ENCODE measurements at places on chromosomes 16 and 17.

DNA sequence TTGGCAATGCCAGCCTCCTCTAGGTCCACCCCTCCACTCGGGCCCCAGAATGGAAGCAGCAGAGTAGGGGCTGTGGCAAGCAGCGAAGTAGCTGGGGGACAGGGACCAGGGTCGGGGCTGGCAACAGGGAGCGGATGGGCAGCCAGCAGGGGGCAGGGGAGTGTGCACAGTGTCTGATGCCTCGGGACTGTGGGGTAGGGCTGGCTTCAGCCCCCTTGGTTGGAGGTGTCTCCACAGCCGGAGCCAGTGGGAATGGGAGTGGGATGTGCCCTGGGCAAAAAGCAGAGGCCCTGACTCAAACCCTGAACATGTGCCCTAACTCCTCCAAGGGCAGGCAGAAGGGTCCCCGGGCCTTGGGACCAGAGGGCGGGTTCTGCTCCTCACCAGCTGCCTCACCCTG, 18.5 kb upstream of the ARHGAP27 start:
- DNase-seq = no peak

- no peak for DNase-seq
Measured at GRCh38 chr17:77326636-77327035, 185.9 kb downstream of the SEC14L1 start.

GRCh38 chr16:12086822-12087221, 110.3 kb downstream of the SNX29 start:
- no peak for DNase-seq

DNA sequence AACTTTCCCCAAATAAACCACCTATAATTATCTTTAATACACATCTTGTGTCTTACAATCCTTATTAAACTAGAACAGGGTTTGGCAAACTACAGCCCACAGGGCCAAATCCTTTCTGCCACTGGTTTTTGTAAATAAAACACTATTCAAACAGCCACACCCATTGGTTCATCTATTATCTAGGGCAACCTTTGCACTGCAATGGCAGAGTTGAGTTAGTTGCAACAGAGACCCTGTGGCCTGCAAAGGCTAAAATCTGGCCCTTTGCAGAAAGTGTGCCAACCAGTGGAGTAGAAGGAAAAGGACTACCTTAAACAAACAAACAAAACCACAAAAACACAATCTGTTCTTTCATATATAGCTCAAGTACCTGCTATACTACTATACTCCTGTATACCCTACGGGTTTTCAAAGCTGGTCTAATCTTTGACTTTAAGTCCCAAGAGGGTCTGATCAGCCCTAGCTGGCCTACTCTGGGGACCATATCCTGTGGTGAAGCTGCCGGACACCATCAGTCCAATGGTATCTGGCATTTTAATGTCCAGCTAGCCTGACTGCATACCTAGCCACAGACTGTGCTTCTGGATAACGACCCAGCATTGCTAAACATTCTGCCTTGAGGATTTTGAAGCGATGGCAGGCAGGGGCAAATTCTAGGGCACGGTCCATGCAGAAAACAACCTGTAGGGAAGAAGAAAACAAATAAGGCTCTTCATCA, 23.3 kb downstream of the CNP start:
- DNase-seq = no peak

DNA sequence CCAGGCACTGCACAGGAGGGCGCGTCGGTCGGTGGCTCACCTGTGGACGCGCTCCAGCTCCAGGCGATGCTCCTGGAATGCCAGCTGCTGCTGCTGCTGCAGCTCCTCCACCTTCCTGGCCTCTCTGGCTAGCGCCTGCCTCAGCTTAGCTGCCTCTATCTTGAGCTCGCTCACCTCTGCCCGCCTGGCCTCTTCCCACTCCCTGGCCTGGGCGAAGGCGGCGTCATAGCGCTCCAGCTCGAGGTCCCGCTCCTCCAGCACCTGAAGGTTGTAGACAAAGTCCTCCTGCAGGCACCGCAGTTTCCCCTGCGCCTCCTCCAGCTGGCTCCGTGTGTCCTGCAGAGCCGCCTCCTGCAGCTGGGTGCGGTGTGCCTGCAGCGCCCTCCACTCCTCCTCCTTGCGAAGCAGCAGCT, 11.1 kb downstream of the CCDC57 start:
- no peak for DNase-seq

DNA sequence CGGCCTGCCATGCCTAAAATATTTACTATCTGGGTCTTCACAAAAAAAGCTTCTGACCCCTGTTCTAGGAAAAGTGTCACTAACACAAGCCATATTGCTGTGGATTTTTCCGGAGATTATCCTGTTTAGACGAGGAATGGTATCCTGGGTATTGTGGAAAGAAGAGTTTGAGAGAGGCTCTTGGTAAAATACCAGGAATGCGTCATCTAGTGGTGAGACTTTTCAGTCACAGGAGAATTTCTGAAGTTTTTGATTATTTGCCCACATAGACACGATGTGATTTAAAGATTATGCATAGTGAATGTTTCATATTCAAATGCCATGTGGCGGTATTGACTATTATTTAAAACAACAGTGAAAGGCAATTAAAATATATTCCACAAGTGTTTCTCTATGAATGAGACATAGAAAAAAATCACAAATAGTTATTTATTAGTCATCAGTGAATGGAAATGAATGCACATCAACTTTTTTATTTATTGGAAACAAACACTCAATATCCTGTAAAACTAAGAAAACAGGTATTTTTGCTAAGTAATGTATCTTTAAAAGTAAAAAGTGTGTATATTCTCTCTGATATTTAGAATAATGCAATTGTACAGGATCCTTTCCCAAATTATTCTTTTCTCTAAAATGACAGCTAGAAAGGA, 7.8 kb downstream of the KRT28 start:
- peak; percentile 52 for DNase-seq

GRCh38 chr17:75476271-75476671, 19.8 kb downstream of the TMEM94 start:
- DNase-seq = no peak

- peak; percentile 65 for DNase-seq
Measured at GRCh38 chr16:84478172-84478947, 26.1 kb downstream of the MEAK7 start.
